HL-60 (cell line): ENCODE measurements at places on chromosomes 3 and 15.
A peak's percentile ranks its signal among the peaks of the same experiment; 100 is the strongest.

GRCh38 chr3:49700014-49700413, 10.7 kb downstream of the RNF123 start:
- no peak for DNase-seq

DNA sequence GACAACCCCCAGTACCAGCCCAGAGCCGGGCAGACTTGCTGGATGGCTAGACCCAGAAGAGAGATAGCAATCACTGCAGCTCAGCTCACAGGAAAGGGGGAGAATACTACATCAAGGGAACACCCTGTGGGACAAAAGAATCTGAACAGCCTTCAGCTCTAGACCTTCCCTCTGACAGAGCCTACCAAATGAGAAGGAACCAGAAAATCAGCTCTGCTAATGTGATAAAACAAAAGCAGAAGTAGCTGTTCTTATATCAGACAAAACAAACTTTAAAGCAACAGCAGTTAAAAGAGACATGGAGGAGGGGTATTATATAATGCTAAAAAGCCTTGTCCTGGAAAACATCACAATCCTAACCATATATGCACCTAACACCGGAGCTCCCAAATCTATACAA, 283.3 kb downstream of the KLF13 start:
- DNase-seq, result no peak

DNA sequence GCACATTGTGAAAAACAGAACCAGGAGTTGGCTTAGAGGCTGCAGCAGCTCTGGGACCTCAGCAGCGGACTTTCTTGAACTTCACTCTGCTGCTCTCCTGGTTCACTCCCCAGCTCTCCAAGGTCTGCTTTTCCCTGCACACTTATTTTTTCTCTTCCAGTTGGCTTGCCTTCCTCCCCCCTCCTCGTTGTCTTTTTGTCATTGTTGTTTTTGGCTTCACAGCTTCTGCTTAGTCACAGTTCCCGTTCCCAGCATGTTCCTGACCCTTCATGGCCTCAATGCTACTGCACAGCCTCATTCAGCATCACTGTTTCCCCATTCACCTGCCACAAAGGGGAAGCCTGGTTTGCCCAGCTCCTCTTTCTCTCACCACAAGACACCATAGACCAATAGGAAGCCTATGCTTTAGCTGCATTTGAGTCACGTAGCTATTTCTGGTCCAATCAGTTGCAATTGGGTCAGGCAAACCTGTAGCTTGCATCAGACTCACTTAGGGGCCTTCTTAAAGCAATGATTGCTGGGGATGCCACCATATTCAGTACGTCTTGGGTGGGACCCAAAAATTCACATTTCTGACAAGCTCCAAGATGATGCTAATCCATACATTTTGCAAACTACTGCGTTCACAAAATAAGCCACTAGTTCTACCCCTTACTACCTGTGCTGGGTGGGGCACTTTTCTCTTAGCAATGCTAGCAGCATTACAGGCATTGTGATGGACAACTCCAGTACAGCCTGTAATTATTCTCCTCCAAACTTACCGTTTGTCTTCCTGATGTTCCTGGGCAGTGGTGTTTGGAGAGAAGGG, 7.8 kb upstream of the SUMF1 start:
- peak; percentile 99 for DNase-seq

- no peak for DNase-seq
Observed at GRCh38 chr3:193483988-193484539, 70.6 kb downstream of the ATP13A4 start.

DNA sequence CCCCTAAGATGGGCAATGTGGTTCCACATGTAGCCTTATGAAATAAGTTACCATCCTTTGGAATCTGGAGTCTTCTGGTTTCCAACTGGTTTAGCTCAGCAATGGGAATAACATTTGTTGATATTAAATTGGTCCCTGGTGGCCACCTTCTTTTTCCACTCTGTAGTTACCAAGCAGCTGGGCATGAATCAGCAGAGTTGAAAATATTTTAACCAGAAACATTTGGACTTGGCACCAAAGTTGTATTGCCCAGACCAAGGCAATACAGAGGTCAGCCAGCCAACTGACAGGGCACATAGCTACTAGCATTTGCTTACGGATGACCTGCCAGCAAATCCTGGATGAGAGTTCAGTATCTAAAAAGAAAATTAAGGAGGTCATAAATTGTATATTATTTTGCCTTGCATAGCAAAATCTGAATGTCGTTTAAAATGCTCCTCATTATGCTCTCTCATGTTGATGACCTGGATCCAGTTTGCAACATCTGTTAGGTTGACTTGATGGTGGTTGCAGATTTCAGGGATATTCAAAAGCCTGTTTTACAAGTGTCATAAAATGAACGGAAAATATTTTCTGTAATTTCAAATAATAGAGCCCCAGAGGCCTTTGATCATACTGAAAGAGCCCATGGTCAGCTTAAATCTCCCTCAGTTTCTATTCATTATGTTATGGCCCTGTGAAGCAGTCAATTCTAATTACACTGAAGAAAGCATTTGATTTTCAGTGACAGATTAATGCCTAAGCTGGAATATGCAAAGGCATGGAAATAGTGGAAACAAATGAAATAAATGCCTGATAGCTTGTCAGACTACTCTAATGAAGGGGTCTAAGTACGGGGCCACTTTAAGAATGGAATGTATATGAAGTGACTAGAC, 54.6 kb downstream of the PPM1L start:
- DNase-seq, result no peak

DNA sequence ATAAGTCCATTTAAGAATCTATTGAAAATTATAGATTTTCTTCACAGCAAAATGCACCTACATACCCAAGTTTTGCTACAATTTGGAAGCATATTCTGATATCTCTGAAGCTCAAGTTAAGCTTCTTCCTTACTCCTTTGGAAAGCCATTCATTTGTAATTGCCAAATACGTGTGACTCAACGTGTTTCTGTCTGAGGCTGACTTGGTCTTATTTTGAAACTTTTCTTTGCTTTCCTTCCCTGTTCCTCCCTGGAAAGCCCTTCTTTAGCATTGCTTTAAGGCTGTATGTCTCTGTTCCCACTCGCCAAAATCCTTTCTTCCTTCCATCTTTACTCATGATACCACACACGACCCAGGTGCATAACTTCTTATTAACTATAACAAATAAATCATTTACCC, 232.0 kb downstream of the ZBBX start:
- peak; percentile 63 for DNase-seq

DNA sequence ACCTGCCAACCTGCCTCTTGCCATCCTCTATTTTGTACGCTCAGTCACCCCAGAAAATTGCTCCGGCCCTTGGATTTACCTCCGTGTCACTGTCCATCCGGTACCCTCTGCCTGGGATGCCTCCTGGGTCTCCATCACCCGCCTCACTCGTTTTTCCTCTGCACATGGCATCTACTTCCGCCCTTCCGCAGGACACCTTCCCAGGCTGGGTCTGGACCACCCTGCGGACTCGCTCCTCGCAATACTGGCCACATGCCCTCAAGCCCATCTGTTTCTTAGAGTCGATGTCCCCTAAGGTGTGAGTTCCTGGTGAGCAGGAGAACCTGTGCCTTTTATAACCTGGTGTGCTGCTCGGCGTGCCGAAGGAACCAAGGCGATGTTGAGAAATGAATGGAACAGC, 58.5 kb downstream of the APBA2 start:
- no peak for DNase-seq

DNA sequence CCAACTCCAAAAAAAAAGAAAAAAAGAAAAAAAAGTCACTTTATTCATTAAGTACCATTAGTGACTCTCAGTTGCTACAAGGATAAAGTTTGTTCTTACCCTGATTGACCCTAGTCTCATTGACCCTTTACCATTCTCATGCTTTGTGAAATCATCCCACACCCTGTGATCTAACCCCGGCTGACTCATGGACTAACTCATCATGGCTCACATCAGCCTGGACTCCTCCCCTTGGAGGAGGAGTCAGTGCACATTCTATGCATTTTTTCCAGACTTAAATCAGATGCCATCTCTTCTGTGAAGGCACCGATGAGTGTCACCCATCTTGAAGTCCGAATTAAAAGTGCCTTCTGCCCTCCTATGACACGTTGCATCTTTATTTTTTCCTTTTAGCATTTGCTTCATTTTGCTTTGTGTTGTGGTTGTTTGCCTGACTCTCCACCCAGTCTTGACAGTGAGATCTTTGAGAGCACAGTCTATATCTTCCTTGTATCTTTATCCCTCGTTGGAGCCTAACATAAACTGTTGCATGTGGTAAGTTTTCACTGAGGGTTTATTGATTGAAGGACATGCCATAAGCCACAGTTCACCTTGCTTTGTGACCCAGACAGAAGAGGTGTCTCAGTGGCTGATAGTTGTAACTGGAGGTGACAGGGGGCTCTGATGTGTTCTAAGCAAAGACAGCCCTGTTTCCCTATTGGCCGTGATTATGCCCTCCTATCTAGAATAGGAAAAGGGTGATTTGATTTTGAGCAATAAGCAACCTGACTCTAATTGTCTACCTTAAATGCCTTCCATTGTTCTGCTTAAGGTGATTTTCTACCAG, 72.1 kb downstream of the IL1RAP start:
- peak; percentile 47 for DNase-seq

DNA sequence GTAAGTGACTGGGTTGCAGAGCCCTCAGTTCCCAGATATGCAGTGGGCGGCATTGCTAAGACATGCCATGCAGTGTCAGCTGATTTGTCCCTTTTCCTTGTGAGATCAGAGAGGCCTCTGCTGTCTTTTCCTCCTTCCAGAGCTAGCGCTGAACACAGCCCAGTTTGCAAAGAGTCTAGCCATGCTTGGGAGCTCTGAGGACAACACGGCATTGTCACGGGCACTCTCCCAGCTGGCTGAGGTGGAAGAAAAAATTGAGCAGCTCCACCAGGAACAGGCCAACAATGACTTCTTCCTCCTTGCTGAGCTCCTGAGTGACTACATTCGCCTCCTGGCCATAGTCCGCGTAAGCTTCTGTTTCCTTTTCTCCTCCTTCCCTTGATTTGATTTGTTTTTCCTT, 20.0 kb upstream of the SNX22 start:
- DNase-seq, result no peak

DNA sequence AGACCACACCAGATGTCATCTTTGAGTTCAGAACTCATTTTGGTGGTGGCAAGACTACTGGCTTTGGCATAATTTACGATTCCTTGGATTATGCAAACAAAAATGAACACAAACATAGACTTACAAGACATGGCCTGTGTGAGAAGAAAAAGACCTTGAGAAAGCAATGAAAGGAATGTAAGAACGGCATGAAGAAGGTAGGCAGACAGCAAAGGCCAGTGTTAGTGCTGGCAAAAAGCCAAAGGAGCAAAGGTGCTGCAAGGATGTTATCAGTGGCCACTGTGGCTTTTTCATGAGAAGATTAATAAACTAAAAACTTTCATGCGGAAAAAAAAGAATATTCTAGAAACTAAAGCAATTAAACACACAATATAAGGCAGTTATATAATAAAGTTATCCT, 21.9 kb downstream of the AAGAB start:
- DNase-seq, result no peak
